ENCODE measurements at places on chromosomes 2 and 18.

DNA sequence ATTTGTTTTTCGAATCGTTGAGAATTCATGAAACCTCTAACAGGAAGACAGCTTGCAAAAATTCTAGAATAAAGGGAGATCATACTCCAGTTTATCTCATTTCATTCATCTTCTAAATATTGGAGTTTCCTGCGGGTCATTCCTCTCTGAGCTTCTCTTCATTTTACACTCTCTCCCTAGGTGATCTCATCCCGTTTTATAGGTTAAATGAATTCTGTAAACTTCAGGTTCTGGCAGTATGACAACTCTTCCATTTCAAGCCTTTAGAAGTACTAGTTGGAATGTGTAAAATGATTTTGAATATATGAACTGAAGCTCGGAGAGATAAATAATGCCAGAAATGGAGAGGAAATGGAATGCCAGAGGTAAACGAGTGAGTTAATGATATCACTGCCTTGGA is 312.4 kb downstream of the METTL4 start:
- H3K4me3 ChIP-seq, result no peak overlapping the region
- H3K4me1 ChIP-seq, result no peaks in the 10 kb centered on the region
- no peaks in the 10 kb centered on the region for H3K27me3 ChIP-seq
- no peak for DNase-seq
- H3K27ac ChIP-seq, result no peak overlapping the region
- H3K36me3 ChIP-seq, result no peaks in the 10 kb centered on the region

DNA sequence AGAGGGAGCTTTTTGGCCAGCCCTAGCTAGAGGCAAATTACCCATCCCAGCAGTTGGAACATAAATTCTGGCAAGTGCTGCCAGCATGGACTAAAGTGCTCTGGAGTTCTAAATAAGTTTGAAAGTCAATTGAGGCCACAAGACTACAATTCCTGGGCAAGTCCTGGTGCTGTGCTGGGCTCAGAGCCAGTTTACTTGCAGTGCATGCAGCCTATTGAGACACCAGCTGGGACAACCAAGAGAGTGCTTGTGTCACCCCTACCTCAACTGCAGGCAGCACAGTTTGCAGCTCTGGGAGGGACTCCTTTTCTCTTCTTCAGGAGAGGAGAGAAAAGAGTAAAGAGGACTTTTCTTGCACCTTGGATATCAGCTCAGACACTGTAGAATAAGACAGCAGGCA is 277.2 kb upstream of the TMEFF2 start:
- H3K4me3 ChIP-seq, result no peak overlapping the region
- no peaks in the 10 kb centered on the region for H3K36me3 ChIP-seq
- H3K27me3 ChIP-seq, result no peaks in the 10 kb centered on the region
- DNase-seq, result no peak

DNA sequence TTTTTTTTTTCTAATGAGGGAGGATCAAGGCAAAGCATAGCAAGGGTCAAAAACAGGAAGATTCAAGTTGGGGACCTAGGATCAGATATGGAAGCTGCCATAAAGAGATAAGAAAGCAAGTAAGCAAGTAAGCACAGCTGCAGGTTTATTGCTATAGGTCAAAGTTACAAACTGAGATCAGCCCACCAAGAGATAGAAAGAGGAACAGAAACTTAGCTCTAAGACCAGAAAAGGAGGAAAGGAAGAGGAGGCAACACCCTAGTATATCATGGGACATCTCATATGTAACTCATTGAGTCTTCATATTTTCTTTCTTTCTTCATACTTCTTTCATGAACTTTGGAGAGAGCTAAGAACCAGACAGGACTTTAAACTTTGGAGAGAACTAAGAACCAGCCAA is 295.9 kb upstream of the CRIM1 start:
- H3K4me3 ChIP-seq, result no peak overlapping the region
- no peaks in the 10 kb centered on the region for H3K36me3 ChIP-seq
- no peak overlapping the region for H3K27ac ChIP-seq
- peak; percentile 43 for DNase-seq

DNA sequence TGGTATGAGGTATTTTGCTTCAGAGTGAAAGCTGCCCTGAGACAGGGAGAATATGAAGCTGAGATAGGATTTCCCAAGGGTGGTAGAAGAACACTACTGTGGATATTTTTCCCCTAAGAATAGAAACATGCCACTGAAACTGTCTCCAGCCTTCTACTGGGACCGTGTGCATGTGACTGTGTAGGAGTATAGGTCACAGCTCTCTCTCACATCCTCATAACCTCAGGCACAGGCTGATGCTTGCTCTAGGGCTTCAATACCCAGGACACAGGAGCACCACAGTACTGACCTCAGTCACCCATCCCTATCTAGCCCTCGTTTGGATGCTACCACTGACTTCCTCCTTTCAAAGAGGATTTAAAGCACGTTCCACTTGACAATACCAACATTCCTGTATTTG is 67.2 kb downstream of the REV1 start:
- H3K4me1 ChIP-seq, result no peaks in the 10 kb centered on the region
- DNase-seq, result peak; percentile 40
- no peak overlapping the region for H3K4me3 ChIP-seq
- no peak overlapping the region for H3K27ac ChIP-seq
- no peaks in the 10 kb centered on the region for H3K27me3 ChIP-seq

DNA sequence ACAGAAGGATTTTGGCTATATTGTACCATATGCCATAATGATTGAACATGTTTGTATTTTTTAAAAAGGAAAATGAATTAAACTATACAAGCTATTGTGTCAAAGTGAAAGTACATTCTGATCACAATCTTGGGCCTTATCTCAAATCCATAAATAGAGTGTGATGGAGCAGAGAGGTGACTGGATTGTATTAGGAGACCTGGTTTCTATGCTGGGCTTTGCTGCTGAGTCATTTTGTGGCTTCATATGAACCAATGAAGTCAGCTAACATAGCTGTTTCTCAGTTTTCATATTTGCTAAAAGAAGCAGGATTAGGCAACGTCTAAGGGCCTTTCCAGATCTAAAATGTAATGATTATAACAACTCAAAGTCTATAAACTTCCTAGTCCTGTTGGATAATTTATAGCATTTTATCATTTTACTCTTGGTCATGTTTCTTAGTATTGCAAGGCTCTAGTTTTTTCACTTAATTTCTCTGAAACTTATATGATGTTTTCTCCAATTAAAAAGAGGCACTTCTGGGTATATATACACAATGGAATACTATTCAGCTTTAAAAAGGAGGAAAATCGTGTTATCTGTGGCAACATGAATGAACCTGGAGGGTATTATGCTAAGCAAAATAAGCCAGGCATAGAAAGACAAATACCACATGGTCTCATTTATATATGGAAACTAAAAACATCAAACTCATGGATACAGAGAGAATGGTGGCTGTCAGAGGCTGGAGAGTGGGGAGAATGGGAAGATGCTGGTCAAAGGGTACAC is 112.3 kb downstream of the MEP1B start:
- no peaks in the 10 kb centered on the region for H3K4me1 ChIP-seq
- no peaks in the 10 kb centered on the region for H3K36me3 ChIP-seq
- H3K27me3 ChIP-seq, result no peaks in the 10 kb centered on the region
- no peak overlapping the region for H3K4me3 ChIP-seq
- no peak overlapping the region for H3K27ac ChIP-seq
- no peak for DNase-seq

- H3K4me3 ChIP-seq, result no peak overlapping the region
- no peaks in the 10 kb centered on the region for H3K27me3 ChIP-seq
- no peak for DNase-seq
- H3K4me1 ChIP-seq, result no peaks in the 10 kb centered on the region
- no peaks in the 10 kb centered on the region for H3K36me3 ChIP-seq
- no peak overlapping the region for H3K27ac ChIP-seq
These were observed 102.5 kb downstream of the BARD1 start for GRCh38 chr2:214706986-214707385.

DNA sequence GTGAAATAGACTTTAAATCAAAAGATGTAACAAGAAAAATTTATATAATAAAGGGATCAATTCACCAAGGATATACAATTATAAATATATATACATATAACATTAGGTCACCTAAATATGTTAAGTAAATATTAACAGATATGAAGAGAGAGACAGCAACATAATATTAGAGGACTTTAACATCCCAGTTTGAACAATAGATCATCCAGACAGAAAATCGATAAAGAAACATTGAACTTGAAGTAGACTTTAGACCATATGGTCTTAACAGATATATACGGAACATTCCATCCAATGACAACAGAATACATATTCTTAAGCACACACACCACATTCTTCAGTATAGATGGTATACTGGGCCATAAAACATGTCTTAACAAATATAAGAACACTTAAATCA is 649.6 kb upstream of the SETBP1 start:
- H3K4me3 ChIP-seq, result no peak overlapping the region
- H3K4me1 ChIP-seq, result no peaks in the 10 kb centered on the region
- no peaks in the 10 kb centered on the region for H3K36me3 ChIP-seq
- no peak for DNase-seq

DNA sequence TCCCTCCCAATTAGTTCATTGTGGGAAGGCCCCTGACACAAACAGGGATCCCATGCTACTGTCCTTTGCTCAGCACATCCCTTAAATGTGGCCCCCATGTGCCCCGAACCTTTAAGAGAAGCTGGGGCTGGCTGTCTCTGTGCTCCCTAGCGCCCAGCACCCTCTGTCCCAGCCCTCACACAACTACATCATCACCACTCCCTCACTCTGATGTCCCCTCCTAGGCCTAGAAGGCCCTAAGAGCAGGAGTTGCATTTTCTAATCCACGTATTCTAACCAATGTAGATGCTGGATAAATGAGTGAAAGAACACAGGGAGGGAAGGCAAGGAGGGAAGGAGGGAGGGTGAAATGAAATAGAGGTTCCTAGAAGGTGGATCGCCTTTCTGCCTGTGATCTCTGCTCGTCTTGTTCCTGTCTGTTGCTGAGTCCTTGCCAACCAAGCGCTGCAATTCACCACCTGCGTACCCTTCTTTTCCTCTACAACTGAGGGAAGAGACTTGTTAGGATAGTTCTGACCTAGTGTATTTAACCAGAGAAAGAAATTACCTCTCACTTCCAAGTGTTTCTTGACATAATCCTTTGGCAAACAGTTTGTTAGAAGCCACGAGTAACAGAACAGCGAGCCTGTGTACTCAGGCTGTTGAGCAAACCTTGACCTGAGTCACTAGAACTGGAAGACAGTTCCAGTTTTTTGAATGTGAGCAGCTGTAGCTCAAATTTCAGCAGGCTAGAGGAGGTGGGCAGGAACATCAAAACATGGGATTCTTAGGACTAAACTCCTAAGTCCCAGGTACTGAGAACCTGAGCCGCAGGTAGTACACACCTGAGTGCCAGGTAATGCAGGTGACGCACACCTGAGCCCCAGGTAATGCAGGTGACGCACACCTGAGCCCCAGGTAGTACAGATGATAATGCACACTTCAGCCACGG is 181.5 kb upstream of the ID2 start:
- no peaks in the 10 kb centered on the region for H3K4me1 ChIP-seq
- H3K27me3 ChIP-seq, result no peaks in the 10 kb centered on the region
- no peak overlapping the region for H3K27ac ChIP-seq
- H3K4me3 ChIP-seq, result no peak overlapping the region
- H3K36me3 ChIP-seq, result no peaks in the 10 kb centered on the region
